ENCODE measurements at places on chromosomes 11 and 22.

- DNase-seq, result no peak
Measured at GRCh38 chr11:1460986-1461825, 25.4 kb downstream of the MOB2 start.

- DNase-seq, result no peak
Measured at GRCh38 chr11:45062974-45063635, 83.3 kb upstream of the PRDM11 start.

DNA sequence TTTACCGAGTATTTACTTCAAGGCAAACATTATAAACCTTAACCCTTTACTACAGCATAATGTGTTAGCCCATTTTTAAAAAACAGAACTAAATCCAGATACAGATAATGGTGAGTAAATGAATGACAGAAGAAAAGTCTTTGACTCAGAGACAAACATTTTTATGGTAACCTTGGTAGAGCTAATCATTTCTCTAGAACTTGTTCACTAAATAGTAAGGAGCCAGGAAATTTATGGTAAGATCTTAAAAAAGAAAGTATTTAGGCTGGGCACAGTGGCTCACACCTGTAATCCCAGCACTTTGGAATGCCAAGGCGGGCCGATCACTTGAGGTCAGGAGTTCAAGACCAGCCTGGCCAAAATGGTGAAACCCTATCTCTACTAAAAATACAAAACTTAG lies 11.5 kb upstream of the FUT4 start:
- no peak for DNase-seq

DNA sequence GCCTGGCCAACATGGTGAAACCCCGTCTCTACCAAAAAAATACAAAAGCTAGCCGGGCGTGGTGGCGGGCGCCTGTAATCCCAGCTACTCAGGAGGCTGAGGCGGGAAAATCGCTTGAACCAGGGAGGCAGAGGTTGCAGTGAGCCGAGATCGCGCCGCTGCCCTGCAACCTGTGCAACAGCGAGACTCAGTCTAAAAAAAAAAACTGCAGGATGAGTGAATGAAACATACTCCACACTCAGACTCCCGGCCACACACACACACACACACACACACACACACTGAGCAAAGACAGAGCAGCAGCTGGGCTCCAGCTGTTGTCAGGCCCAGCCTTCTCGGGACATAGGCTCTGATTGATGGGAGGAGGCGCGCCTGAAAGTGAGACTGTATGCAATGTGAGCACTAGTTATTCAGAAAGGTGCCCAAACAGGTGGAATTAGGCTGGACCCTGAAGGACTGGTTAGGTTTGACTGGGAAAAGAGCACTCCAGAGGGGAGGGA lies 1.5 kb upstream of the PLEKHA7 start:
- no peak for DNase-seq

DNA sequence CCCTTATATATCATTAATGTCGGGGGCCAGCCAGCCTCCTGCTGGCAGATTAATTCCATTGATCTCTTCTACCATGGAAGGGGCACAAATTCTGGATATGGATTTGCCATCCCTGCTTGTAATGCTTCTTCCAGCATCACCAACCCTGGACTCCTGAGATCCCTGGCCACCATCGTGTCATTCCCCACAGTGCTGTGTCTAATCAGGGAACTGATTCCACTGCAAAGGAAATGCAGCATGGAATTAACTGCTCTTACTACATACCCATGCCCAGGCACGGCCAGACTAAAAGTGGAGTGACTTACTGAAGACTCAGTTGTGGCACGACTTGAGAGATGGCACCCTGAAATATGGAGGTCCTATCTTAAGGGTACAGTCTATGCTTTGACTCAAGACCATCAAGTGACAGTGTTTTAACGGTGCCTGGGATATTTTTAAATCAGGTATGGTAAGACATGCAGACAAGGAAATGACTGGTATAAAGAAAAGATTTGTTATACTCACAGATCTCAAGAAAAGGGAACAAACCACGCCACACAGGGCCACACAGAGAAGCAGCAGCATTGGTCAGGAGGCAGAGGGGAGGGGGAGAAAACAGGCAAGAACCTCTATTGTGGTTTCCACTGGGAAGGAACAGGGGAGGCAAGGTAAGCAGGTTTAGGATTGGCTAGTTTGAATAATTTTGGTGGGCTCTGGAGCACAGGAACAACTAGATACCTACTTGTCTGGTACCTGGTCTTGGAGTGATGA lies 65.1 kb downstream of the IGLL5 start:
- no peak for DNase-seq

DNA sequence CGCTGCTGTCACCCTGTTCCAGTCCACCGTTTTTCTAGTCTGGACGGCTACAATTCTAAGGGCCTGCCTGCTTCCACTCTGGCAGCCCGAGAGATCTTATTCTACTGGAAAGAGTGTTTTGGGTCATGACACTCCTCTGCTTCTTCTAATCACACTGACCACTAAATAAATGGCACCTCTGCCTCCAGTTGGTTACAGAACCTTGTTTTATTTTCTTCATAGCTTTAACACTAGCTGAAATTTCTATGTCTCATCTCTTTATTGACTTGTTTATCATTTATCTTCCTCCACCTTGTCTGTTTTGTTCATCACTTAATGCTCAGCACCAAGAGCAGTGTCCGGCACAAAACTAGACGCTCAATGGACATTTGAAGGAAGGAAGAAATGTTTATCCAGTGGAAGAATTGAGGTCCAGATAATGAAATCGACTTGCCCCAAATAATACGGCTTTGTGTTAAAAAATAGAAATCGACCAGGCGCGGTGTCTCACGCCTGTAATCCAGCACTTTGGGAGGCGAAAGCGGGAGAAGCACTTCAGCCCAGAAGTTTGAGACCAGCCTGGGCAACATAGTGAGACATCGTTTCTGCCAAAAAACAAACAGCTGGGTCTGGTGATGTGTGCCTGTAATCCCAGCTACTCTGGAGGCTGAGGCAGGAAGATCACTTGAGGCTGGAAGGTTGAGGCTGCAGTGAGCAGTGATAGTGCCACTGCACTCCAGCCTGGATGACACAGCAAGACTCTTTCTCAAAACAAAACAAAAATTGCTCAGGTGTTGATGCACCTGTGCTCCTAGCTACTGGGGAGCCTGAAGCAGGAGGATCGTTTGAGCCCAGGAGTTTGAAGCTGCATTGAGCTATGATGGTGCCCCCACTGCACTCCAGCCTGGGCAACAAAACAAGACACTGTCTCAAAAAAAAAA lies 693 bp upstream of the PRR14L start:
- DNase-seq, result no peak

DNA sequence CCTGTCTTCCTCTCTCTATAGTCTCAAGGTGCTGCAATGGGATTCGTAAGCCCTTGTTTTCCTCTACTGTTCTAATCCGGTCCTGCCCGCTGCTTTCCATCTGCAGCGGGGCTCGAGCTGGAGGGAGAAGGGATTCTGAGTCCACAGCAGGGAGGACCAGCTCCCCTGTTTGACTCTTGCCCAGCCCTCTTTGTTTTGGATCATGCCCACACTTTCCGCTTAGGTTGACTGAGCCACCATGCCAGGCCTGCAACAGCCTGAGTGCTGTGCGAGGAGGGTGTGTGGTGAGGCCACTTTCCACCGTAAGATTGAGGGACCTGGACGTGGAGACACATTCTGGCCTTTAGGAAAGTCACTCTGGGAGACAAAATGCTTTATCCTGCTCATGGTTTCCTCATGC lies 58.3 kb downstream of the CEP164 start:
- no peak for DNase-seq

DNA sequence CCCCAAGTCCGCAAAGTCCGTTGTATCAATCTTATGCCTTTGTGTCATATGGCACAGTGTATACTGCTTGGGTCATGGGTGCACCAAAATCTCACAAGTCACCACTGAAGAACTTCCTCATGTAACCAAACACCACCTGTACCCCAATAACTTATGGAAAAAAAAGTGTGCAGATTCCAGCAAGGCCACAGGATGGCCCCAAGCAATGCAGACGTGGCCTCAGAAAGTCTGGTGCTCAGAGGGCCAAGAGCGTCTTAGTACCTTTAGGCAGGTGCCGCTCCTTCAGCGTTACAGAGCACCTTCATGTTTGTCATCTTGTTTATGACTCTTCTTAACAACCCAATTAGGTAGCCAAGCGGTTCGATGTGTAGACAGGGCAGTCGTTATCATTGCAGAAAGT lies 65.3 kb downstream of the PRDM11 start:
- DNase-seq, result no peak

- DNase-seq, result no peak
Measured at GRCh38 chr11:2860636-2861035, 24.9 kb downstream of the CDKN1C start.

DNA sequence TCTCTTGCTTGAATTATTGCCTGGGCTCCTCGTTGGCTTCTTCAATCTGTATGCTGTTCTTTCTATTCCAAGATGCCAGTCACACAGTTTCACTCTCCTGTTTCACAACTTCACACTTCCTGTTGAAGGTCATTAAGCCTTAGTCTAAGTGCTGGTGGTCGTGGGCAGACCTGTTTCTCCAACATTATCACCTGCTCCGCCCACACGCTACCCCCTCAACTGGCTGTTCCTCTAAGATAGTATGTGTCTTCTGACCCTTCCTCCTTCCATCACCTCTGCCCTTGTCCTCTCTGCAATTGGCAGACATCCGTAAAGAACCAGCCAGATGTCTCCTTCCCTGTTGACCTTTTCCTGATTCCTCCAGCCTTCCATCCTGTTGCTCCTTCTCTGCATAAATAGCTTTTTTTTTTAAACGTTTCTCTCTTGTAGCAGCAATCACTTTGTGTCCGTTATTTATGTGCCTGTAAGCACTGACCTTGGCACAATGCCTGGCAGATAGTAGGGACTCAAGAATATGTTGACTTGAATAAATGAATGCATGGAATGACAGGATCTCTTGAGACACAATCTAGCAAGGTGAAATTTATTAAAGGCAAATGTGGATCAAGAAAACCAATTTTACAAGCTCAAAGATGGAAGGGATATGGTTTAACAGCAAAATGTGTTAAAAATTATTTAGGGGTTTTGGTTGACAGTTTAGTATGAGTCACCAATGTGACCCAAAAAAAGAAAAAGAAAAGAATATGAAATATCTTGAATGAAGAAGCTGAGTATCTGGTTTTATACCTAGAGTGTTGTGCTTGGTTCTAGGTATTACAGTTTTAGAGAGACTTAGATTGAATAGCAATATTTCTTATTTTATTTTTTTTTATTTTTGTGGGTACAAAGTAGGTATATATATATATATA lies 12.6 kb downstream of the DIXDC1 start:
- DNase-seq, result no peak

DNA sequence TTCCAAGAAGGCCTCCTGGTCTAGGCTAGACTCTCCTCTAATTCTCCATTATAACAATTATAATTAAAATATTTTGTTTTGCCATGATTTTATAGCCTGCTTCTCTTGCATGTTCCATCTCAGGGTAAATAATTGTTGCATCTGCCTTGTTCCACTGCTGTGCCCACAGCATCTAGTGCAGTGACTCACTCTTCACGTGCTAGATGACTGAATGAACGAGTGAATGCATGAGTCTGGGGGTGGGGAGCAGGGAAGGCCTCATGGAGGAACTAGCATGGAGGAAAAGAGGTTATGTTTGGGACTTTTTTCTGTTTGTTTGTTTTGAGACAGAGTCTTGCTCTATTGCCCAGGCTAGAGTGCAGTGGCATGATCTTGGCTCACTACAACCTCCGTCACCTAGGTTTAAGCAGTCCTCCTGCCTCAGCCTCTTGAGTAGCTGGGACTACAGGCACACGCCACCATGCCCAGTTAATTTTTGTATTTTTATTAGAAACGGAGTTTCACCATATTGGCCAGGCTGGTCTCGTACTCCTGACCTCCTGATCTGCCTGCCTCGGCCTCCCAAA lies 5.2 kb upstream of the OAF start:
- no peak for DNase-seq

DNA sequence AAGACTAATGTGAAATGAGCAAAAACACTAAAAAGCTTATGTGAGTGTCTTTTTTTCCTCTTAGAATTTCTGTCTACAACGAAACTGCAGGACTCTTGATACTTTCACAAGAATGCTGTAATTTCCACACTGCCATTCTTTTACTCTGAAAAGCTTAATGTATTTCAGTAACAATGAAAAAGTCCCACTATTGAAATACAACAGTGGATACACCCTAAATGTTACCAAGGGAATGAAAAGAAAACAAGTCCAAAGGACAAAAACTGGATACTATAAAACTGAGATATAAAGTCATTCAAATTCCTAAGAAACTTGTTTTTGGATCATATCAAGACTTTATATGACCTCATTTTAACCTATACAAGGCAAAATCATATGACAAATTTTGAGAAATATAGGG lies 77.4 kb downstream of the SOX6 start:
- no peak for DNase-seq

GRCh38 chr22:41957941-41958556 lies 6.1 kb downstream of the SMIM45 start:
- DNase-seq, result no peak

GRCh38 chr22:46823654-46824053 lies 61.2 kb downstream of the TBC1D22A start:
- DNase-seq, result no peak

DNA sequence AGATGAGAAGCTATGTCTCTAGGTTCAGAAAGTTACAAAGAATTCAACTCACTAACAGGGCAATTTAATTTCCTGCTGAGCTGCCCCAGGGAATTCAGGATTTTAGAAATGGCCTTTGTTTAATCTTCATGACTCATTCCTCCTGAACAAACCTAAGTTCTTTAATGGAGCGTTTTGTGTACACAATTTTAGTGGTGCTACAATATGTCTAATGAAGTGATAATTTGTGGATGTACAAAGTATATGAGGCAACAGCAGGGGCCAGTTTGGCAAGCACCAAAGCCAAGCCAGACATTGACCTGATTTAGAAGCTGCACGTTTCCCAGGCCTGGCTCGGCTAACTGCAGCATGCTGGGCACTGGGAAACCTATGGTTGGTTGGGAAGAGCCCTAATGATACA lies 34.4 kb upstream of the HEPHL1 start:
- no peak for DNase-seq

DNA sequence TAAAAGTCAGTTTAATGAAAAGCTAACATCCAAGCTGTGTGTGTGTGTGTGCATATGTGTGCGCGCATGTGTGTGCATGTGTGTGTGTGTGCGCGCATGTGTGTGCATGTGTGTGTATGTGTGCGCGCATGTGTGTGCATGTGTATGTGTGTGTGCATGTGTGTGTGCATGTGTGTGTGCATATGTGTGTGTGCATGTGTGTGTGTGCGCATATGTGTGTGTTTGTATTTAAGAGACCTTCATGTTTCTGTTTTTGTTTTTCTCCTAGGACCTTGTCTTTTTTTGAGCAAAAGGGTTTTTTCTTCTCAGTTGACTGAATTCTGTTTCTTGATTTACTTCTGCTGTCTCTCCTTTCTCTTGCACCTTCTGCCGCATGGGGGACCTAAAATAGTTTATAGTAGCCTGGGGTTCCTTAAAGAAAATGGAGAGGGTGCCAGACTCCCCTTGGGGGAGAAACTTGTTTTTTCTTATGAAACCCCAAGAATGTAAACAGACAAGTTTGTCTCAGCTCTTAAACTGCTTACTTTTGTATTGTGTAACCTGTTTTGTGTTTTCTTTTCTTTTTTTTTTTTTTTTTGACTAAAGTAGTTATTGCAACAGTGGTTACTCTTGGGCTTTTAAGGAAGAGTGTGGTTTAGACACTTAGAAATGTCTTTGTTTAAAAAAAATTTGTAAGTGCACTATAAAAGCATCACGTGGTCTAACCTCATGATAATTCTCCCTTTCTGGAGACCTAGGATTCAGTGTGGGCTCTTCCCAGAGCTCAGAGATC lies 53.0 kb downstream of the OSBPL5 start:
- no peak for DNase-seq
